ENCODE measurements at places on chromosomes 13 and 19.
A peak's percentile ranks its signal among the peaks of the same experiment; 100 is the strongest.

GRCh38 chr13:37065890-37066526, 6.5 kb upstream of the SUPT20H start:
- no peak for DNase-seq

GRCh38 chr13:29081036-29081435, 260.9 kb downstream of the MTUS2 start:
- no peak for DNase-seq

- no peak for DNase-seq
These were observed 76.6 kb upstream of the SOX1 start for GRCh38 chr13:111990362-111990761.

DNA sequence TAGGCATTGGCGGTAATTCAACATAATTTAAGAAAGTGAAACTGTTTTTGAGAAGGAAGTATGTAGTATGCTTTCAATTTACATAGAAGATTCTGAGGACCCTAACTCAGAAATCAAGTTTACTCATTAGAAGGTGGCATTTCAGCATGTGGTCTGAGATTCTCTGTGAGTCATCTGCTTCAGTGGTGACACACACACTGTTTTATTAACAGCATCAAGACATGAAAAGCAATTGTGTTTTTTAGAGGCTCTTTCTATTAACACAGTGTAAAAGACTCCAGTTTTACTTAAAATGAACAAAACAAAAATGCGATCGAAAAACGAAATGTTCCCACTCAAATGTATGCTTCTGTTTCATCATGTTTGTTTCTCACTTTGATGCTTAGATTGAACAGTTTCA, 802.1 kb upstream of the SLITRK6 start:
- DNase-seq, result no peak

DNA sequence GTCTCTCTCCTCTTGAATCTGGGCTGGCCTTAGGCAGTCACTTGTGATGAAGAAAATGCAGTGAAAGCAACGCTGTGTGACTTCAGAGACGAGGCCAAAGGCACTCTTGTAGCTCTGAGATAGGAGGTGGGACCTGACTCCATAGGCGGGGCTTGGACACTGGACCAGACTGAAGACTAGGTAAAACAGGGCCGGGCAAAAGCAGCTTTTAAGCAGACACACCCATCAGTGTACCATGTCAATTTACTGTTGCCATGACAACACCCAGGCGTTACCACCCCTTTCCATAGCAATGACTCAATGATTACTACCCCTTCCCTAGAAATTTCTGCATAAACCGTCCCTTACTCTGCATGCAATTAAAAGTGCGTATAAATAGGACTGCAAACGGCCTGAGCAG, 6.6 kb upstream of the EID2 start:
- DNase-seq, result no peak

GRCh38 chr13:24986826-24987225, 109.1 kb upstream of the PABPC3 start:
- DNase-seq, result no peak

DNA sequence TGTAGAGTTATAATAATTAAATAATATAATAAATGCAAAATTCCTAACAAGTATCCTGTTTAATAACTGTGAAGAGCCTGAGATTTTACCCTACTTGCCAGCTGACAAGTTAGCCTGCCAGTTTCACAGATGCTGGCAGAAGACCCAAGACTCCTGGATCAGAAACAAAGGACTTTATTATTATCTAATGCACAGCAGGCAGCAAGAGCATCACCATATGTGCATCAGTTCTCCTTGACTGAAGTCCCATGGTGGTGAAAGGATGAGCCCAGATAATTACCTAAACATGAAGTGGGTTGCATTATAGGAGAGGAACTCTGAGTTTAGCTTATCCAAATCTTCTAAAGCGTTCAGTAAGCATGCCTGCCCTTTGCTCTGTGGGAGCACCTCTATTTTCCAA, 39.1 kb upstream of the MTIF3 start:
- no peak for DNase-seq

- no peak for DNase-seq
These were observed 453.7 kb downstream of the GPC6 start for GRCh38 chr13:93680329-93680728.

GRCh38 chr13:22049384-22049783, 378.5 kb downstream of the FGF9 start:
- DNase-seq, result no peak

DNA sequence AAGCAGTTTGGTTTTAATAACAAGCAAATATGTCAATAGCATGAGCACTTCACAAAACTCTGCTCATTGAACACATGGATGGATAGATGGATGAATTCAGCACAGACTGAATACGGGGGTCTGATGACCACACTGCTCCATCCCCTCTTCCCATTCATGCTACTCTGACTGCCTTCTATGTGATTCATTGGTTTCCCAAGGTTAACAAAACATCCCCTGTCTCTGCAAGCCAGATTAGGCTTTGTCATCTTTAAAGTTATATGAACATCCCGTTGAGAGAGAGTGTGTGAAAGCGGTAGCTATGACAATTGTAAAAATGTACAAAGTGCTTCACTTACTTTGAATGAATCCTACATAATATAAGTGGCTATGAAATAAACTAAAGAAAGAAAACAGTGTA, 252.5 kb downstream of the OXGR1 start:
- DNase-seq, result no peak

- no peak for DNase-seq
These were observed 13.1 kb downstream of the SULT2B1 start for GRCh38 chr19:48565090-48565489.

DNA sequence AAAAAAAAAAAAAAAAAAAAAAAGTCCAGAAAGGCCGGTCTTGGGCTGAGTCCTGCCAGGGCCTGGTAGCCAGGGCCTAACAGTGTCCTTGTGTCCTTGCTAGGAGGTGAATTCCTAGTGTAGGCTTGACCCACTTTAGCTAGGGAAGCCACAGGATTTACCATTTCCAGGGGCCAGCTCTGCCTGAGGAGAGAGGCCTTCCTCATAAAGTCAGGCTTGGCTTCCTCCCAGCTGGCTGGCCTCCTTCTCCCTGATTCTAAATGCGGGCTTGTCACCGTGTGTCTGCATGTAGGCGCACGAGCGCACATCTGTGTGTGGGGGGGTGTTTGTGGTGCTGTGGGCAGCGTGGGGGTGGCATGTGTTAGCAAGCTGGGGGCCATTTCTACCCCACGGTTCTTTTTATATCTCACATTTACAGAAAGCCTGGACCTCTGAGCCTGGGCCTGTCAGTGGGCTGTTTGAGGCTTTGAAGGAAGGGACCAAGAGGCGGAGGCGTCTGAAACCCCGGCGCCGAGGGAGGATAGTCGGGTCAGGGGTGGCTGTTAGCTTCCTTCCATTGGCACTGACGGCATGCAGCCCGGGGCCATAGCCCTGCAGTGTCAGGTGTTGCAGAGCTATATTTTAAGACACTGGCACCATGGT, 31.7 kb downstream of the IER2 start:
- DNase-seq, result peak; percentile 37

All from activated T-cell treated with anti-CD3 and anti-CD28 coated beads, Interleukin-2, amount 50 U/mL, for 4 hours (primary cell).